ENCODE measurements at places on chromosomes 6 and 20.

GRCh38 chr20:45945678-45946148 lies 11.2 kb downstream of the PCIF1 start:
- no peak for DNase-seq

GRCh38 chr6:72321788-72322187 lies 300.1 kb upstream of the KCNQ5 start:
- DNase-seq, result peak; percentile 12

DNA sequence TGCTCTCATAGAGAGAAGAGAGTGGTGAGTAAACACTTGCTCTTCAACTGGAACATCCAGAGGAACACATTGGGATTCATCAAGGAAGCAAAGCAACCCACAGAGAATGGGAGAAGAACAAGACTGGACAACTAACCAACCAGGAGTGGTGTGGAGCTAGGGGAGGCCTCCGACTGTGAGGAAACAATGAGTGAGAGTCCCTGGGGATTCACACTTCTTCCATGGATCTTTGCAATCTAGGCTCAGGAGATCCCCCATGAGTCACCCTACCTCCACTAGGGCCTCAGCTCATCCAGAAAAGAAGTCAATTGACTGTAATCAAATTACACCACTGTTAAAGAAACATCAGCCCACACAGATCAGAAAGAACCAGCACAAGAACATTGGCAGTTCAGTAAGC lies 42.3 kb upstream of the CLVS2 start:
- no peak for DNase-seq

DNA sequence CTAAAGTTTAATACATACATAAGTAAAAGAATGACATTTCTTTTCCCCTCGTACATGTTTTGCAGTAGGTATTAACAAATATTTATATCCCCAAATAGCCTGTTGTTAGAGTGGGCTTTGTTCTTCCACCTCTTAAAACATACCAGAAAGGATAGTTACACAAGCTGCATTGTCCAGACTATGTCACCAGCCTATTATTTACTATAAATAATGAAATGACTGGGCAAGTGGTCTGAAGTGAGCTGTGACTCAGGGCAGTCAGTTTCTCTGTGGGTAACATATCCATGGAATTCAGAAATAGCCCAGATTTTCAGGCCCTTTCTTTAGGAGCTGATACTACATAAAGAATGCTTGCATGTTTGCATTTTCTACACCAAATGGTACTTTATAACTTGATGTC lies 60.1 kb downstream of the FUT9 start:
- DNase-seq, result no peak

DNA sequence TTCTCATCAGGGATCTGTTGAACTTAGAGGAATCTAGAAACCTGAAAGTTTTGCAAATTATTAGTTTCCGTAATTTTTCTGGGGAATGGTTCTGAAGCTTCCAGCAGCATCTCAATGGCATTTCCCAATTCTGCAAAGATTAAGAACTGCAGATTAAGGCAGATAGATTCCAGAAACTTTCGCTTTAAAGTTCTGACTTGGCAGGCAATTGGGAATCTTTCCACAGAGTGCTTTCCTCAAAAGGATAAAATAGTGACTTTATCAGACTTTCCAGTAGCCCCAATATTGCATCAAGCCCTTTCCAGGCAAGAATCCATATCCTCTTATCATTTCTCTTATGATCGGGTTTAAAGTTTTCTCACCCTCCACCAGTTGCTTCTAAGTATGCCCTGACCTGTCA lies 261.1 kb downstream of the FNDC1 start:
- no peak for DNase-seq

GRCh38 chr6:24270011-24270410 lies 87.8 kb downstream of the DCDC2 start:
- DNase-seq, result no peak

DNA sequence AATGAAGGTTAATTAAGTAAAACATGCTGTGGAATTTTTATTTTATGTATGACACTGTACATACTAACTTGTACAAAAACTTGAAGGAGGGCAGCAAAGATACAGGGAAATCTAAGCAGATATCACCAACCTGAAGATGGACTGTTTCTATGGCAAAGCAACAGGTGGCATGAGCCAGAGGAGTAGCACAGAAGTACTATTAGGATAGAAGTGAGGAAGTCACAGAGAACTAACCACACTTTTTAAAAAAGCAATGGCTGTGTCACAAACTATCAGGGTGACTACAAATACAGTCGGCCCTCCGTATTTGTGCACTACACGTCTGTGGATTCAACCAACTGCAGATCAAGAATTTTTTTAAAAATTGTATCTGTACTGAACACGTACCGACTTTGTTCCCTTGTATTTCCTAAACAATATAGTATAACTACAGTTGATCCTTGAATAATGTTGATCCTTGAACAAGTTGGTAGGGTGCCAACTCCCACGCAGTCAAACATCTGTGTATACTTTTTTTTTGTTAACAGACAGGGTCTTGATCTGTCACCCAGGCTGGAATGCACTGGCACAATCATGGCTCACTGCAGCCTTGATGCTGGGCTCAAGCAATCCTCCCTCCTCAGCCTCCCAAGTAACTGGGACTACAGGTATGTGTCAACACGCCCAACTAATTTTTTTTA lies 61.0 kb downstream of the NUDT3 start:
- no peak for DNase-seq

DNA sequence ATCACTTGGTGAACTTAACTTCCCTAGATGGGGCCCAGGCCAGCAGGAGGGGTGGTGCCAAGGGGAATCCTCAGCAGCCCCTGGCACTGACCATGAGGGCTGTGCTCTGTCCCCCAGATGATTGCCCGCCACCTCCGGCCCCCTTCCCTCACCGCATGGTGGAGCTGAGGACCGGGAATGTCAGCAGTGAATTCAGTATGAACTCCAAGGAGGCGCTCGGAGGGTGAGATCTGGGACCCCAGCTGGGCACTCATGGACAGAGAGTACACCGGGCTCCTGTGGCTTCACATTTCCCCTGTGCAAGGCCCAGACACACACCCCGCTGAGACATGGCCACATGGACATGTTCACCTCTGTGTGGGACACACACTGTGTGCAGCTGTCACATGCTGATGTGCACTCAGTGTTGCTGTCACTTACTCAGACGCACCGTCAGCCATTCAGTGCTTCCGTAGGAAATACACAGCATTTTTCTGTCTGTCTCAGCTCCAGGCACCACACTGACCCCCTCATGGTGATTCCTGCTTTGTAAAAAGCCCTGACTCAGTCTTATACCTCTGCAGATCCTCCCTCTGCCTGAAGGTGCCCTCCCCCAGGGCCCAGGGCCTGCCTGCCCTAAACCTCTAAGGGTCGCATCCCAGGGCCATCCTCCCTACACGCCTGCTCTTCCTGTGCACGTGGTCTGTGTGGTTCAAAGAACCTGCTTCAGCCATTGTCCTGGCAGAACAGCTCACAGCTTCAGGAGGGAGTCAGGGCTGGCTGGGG lies 4.4 kb downstream of the MYLK2 start:
- no peak for DNase-seq

- no peak for DNase-seq
These were observed 38.8 kb upstream of the FOXA2 start for GRCh38 chr20:22623211-22623610.

Data from AG04449 (cell line).